Tibial nerve (tissue), 4 donors: ENCODE measurements at places on chromosomes 7 and 10. TPM values are rescaled to one million over a fixed set of nuclear protein-coding genes. Genes with fewer than 3 reads are reported as not detected.

DNA sequence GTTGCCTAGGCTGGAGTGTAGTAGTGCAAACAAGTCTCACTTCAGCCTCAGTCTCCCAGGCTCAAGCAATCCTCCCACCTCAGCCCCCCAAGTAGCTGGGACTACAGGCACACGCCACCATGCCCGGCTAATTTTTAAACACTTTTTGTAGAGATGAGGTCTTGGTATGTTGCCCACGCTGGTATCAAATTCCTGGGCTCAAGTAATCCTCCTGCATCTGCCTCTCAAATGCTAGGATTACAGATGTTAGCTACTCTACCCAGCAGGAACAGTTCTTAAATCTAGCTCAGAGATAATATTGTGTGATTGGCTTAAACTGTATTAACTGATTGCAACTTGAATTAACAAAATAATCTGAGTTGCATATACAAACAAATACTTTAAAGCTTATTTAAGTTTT lies 82.9 kb downstream of the CDK14 start:
- DNase-seq: no peak
- no peaks in the 10 kb centered on the region for H3K27me3 ChIP-seq
- no peaks in the 10 kb centered on the region for H3K4me1 ChIP-seq
- no peak overlapping the region for H3K27ac ChIP-seq
- no peak overlapping the region for H3K4me3 ChIP-seq
- H3K36me3 ChIP-seq: no peaks in the 10 kb centered on the region

DNA sequence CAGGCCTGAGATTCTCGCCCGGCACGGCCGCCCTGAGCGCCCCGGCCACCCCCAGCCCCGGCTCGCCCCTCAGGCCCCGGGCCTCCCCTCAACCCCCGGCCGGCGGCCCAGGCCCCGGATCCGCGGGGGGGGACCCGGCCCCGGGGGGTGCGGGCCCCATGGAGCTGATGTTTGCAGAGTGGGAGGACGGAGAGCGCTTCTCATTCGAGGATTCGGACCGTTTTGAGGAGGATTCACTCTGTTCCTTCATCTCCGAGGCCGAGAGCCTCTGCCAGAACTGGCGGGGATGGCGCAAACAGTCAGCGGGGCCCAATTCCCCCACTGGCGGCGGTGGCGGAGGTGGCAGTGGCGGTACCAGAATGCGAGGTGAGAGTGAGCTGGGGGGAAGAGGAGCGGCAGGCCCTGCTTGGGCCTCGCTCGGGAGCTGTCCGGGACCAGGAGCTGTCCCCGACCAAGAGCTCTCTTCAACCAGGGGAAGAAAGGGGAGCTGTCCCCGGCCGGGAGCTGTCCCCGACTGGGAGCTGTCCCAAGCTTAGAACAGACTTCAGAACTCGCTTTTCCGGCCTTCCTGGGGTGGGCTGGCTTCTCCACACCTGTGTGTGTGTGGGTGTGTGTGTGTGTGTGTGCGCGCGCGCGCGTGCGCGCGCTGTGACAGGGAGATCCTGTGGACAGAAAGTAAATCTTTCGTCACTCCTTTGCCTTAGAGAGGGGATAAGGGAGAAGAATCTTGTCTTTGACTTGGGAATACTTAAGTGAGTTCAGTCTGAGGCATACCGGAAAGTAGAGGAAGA lies 510 bp downstream of the ZSWIM8 start:
- no peak for DNase-seq
- no peaks in the 10 kb centered on the region for H3K27me3 ChIP-seq
- H3K27ac ChIP-seq: peak overlapping the region; percentile 95
- H3K4me1 ChIP-seq: no peaks in the 10 kb centered on the region
- peak overlapping the region; percentile 72 for H3K4me3 ChIP-seq

DNA sequence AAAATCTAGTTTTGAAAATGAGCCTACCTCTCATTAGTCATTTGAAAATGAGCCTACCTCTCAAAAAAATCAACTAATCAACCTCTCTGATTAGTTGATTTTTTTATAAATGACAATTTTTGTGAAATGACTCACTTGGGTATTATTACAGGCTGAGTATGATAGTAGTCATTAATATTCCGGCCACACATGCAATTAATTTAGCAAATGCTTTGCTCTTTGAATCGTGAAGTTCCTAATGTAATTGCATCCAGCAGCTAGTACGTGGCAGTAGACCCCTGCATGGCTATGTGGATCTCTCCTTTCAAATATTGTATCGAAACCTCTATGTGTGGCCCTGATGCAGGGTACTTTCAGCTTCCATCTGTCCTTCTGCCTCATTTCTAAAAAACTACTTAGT lies 245.9 kb upstream of the PHYHIPL start:
- H3K4me3 ChIP-seq: no peak overlapping the region
- H3K27ac ChIP-seq: no peak overlapping the region
- H3K36me3 ChIP-seq: no peaks in the 10 kb centered on the region
- H3K27me3 ChIP-seq: no peaks in the 10 kb centered on the region
- DNase-seq: no peak

DNA sequence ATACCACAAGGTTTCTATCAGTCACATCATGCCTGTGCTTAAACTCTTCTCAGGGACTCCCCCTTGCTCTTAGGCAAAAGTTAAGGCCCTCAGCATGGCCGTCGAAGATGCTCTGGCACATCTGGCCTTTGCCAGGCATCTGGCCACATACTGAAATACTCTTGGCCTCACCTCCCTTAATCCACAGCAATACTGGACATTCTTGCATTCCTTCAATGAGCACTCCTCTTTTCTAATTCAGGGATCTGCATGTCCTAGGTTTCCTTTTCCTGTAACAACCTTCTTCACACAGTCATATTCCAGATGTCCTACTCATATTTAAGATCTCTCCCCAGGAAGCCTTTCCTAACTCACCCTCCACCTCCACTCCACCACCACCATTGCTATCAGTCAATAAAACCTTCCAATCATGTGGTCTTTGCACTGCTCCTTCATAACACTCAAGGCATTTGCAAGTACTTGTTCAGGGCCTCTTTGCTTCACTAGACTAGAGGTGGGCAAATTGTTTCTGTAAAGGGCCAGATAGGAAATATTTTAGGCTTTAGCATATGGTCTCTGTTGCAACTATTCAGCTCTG lies 216.6 kb downstream of the KCNMA1 start:
- no peaks in the 10 kb centered on the region for H3K36me3 ChIP-seq
- H3K27me3 ChIP-seq: no peaks in the 10 kb centered on the region
- no peak overlapping the region for H3K27ac ChIP-seq
- no peak for DNase-seq
- H3K4me1 ChIP-seq: peaks cover 17% of the 10 kb centered on the region
- H3K4me3 ChIP-seq: no peak overlapping the region

DNA sequence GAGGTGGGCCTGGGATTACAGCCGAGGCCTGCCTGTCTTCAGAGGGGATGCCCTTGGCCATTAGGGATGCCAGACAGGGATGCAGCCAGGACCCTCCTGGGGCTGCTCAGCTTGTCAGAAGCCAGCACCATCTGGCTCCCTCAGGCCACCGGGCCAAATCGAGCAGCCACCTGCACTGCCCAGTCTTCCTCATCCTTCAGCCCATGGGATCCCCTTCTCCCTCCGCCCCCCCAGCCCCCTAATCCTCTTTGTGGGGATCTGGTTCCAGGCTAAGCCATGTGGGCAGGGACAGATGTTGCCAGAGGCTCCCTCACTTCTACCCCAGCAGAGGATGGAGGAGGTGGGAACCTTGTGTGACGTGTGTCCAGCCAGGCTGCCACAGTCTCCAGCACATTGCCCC lies 137.4 kb upstream of the PPIF start:
- H3K4me3 ChIP-seq: no peak overlapping the region
- H3K27me3 ChIP-seq: no peaks in the 10 kb centered on the region

GRCh38 chr10:23742368-23742767 lies 303.5 kb downstream of the OTUD1 start:
- no peaks in the 10 kb centered on the region for H3K36me3 ChIP-seq
- no peak overlapping the region for H3K27ac ChIP-seq
- no peak for DNase-seq
- H3K4me1 ChIP-seq: no peaks in the 10 kb centered on the region

GRCh38 chr7:107528461-107528860 lies 35.3 kb downstream of the COG5 start:
- no peaks in the 10 kb centered on the region for H3K4me1 ChIP-seq
- no peak for DNase-seq
- no peak overlapping the region for H3K27ac ChIP-seq
- no peaks in the 10 kb centered on the region for H3K27me3 ChIP-seq

DNA sequence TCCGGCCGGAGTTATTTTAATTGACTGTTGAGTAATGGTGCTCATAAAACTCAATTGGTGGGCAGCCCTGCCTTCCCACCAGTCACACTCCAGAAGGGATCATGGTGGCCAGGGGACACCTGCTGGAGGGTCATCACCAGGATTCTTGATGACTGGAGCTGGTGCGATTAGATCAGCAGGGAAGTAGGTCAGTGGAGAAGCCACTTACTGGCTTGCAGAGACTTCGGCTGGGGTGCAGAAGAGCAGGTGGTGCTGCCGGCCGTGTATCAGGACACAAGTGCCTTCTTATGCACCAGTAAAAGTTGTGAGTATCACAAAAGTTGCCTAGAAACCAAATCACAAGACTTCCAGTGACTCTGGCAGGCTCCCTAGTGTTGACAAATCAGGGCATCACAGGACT lies 82.6 kb upstream of the CHCHD3 start:
- no peak for DNase-seq
- no peaks in the 10 kb centered on the region for H3K4me1 ChIP-seq
- no peaks in the 10 kb centered on the region for H3K36me3 ChIP-seq
- no peak overlapping the region for H3K4me3 ChIP-seq

DNA sequence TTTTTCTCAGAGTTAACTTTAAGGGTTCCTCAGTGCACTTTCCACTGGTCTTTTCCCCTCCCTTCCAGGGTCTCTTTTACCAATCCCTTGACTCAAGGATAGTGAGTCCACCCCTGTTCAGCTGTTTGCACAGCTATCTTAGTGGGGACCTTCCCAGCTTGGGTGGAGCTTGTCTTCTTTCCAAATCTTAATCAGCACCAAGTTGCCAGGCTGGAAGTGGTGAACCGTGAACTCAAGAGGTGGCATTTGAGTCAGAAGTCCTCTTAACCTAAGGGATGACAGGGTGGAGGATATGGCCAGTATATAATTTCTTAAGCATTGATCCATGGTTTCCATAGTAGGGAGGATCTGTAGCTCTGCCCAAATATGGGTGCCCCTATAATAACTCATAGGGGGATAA lies 25.0 kb downstream of the MAPK8 start:
- H3K36me3 ChIP-seq: no peaks in the 10 kb centered on the region
- no peak for DNase-seq
- no peak overlapping the region for H3K27ac ChIP-seq
- no peak overlapping the region for H3K4me3 ChIP-seq
- no peaks in the 10 kb centered on the region for H3K27me3 ChIP-seq
- H3K4me1 ChIP-seq: peaks cover 6% of the 10 kb centered on the region

The PPP1R9A gene
- total RNA-seq: 15.7 TPM

The EPHA1 gene
- total RNA-seq: not detected

The SNCG gene
- 86.1 TPM for total RNA-seq

The MMD2 gene
- not detected for total RNA-seq
